ENCODE measurements at places on chromosomes 1 and 21.

GRCh38 chr1:173355281-173356031 is 121.7 kb upstream of the PRDX6 start:
- DNase-seq: no peak

DNA sequence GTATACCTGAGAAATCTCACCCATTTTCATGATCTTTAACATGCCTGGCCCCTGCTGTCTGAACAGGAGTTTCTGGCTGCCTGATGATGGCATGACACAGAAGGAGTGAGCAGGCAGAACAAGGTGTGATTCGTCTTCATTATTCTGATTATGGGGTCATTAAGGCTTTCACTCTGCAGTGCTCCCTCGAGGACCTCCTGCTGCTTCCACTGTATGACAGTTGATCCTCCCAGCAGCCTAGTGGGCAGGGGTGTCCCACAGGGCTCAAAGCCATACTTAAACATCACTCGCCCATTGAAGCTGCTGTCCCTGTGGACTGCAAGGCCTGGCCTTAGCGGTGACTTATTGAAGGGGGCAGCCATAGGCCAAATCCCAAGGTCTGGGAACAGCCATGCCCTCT is 12.7 kb upstream of the PARS2 start:
- no peak for DNase-seq

- no peak for DNase-seq
Observed at GRCh38 chr1:184982002-184982954, 8.0 kb upstream of the NIBAN1 start.

DNA sequence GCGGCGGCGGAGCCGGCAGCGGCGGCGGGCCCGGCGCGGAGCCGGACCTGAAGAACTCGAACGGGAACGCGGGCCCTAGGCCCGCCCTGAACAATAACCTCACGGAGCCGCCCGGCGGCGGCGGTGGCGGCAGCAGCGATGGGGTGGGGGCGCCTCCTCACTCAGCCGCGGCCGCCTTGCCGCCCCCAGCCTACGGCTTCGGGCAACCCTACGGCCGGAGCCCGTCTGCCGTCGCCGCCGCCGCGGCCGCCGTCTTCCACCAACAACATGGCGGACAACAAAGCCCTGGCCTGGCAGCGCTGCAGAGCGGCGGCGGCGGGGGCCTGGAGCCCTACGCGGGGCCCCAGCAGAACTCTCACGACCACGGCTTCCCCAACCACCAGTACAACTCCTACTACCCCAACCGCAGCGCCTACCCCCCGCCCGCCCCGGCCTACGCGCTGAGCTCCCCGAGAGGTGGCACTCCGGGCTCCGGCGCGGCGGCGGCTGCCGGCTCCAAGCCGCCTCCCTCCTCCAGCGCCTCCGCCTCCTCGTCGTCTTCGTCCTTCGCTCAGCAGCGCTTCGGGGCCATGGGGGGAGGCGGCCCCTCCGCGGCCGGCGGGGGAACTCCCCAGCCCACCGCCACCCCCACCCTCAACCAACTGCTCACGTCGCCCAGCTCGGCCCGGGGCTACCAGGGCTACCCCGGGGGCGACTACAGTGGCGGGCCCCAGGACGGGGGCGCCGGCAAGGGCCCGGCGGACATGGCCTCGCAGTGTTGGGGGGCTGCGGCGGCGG is 1.0 kb downstream of the ARID1A start:
- DNase-seq: no peak

Data from cerebellar nuclear complex (tissue), 1 donor.